ENCODE measurements at places on chromosomes 2 and 18. TPM values are rescaled to one million over a fixed set of nuclear protein-coding genes. Genes with fewer than 3 reads are reported as not detected.

The DNAJC5G gene
- not detected for total RNA-seq

The KIAA2012 gene
- not detected for total RNA-seq

The IGFBP2 gene
- total RNA-seq, result 11.5 TPM

The ANKRD30BL gene
- total RNA-seq, result not detected

The CRIM1 gene
- total RNA-seq, result 5.2 TPM

Data from activated CD4-positive, alpha-beta T cell treated with anti-CD3 and anti-CD28 coated beads for 36 hours (primary cell).